ENCODE measurements at places on chromosomes 3 and 15. TPM values are rescaled to one million over a fixed set of nuclear protein-coding genes. Genes with fewer than 3 reads are reported as not detected.

- DNase-seq: no peak
These were observed 34.9 kb upstream of the KLHL6 start for GRCh38 chr3:183590442-183590841.

DNA sequence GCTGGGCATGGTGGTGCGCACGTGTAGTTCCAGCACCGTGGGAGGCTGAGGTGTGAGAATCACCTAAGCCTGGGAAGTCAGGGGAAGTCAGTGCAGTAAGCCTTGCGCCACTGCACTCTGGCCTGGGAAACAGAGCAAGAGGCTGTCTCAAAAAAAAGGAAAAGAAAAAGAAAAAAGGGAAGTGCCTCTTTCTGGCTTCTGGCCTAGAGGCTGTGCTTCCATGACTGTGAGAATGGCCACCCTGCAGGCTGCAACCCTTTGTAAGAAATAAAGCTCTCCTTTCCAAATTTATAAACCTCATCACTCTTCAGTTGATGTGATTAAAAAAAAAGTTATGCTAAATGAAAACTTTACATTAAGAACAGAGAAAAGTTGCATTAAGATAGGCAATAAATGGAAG, 774.3 kb downstream of the TUSC7 start:
- no peak for DNase-seq

DNA sequence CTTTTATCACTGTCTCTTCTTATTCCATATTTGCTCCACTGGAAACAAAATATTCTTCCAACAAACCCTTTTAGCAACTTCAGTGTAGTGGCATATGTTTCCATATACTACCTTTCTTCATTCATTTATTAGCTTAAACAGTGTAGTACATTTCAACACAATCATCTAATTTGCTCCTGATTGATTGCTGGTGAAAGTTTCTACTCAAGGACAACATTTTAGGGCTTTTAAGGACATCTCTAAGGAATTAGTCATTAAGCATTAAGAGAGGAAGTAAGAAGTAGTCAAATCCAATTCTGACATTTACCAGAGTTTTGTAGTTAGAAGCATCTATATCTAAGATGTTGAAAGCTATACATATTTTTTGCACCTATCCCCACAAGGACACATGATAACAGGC, 55.8 kb downstream of the RSRC1 start:
- DNase-seq: no peak

GRCh38 chr3:83902787-83903533, 1055.8 kb upstream of the CADM2 start:
- DNase-seq: no peak

GRCh38 chr3:63975723-63976122, 47.6 kb downstream of the PSMD6 start:
- no peak for DNase-seq

DNA sequence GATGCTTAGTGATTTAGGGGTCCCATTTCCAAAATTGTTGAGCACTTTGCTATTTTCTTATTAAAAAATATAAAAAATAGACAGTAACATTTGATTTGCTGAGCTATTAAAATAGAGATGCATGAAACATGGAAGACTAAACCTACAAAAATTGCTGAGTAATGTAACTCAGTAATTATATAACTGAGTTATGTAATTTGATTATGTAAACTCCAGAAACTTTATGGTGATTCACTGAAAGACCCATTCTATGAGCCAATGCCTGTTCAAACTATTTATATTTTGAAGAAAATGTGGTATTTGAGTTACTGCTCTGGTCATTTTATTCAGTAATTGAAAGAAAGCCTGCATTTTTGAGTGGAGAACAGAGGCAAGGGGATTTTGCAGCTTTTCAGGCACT, 1221.5 kb upstream of the ALCAM start:
- no peak for DNase-seq

- DNase-seq: no peak
These were observed 188.5 kb upstream of the SLC24A5 start for GRCh38 chr15:47932261-47932660.

GRCh38 chr15:99268431-99268830, 17.1 kb downstream of the LRRC28 start:
- DNase-seq: no peak

DNA sequence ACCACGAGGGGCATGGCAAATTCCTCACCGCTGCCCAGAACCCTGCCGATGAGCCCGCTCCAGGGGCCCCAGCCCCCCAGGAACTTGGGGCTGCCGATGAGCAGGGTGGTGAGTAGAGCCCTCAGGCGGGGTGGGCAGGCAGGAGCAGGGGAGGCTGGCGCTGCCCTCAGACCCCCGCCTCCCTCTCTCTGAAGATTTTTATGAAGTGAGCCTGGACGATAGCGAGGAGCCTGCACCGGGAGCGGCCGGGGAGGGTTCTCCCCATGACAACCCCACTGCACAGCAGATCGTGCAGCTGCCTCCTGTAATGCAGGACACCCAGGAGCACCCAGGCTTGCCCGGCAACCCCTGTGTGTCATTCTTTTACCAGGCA, 56.7 kb upstream of the UBE2Q2 start:
- no peak for DNase-seq

GRCh38 chr3:159583662-159584061, 405.0 kb upstream of the IL12A start:
- no peak for DNase-seq

GRCh38 chr3:186825294-186825821, 17.2 kb upstream of the ADIPOQ start:
- peak; percentile 77 for DNase-seq

Gene SYNPR
- total RNA-seq: not detected

Gene SLC28A1
- not detected for total RNA-seq

Gene MYO9A
- 49.5 TPM for total RNA-seq

Gene BNC1
- total RNA-seq: 0.54 TPM

Gene OCA2
- under 0.01 TPM for total RNA-seq

Gene CHRFAM7A
- not detected for total RNA-seq

Gene TMEM62
- 8.6 TPM for total RNA-seq

Gene RLBP1
- not detected for total RNA-seq
